Ovary (tissue), 10 donors: ENCODE measurements at places on chromosomes 12 and 14.

DNA sequence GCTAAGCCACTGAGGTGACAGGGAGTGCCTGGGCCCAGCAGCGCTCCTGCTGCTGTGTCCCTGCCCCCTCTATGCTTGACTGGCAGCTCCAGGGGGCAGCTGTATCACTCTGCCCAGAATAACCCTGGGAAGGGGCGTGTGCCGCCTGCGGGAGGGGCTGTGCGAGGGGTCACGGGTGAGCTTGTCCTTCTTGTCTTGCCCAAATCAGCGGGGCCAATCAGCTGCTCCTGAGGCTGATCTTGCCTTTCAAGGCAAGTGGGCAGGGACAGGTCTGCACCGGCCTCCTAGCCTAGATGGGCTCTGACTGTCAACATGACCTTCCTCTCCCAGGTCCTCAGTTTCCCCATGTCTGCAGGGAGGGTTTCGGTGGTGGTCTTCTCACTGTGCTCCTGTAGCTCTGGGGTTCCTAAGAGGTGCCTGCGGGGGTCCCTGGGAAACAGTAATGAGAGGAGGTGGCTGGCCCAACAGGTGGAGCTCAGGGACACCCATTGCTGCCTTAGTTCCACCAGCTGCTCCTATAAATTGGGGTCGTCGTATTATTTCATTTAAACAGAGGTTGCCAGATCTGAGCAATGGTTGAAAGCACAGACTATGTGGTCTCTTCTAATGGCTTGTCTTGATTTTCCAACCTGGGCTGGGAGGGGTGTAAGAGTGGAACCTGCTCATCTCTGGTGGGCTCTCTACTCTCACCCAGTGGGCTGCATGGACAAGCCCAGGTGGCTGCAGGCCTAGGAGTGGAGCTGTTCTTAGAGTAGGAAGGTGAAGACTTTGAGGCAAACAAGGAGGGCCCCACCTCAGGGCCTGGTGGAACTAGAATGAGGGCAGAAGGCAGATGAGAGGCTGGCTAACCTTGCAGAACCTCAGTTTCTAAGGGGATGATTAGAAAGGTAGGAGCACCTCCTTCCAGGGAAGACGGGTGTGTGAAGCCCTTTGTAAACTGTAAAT is 11.7 kb downstream of the RTL1 start:
- DNase-seq, result peak; percentile 14

DNA sequence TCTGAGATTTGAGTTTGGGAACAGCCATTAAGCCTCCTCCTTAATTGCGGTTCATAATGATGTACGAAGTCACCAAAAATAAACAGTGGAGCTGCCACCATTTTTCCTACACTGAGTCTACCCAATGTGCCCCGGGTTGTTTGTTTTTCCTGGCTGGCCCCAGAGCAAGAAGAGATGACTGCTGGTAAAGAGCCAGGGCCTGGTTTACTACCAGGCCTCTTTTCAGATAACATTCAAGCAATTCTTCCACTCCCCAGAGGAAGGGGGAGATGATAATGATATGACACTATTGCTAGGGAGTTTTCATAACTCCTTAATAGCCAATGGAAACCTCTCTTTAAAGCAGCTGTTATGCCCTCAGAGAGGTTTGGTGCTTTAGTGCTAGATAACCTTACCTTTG is 42.3 kb downstream of the BRAP start:
- DNase-seq, result no peak

GRCh38 chr14:80427101-80427500 is 215.8 kb upstream of the DIO2 start:
- DNase-seq, result no peak

DNA sequence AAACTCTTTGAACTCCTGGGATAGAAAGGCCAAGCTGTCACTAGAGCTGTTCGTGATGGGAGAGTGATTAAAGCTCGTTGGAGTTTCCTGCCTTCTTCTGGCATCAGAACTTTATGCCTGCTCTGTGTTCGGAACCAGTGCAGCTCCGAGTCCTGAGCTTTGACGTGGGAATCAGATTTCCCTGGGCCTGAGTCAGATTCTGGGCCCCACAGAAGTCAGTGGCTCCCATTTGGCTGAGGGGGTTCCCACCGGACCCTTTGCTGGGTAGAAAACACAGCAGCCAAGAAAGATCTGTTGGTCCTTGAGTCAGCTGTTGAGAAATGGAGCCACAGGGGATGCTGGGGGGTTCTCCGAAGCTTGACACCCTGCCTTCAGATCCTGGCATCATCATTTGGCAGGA is 238.0 kb downstream of the CHST11 start:
- DNase-seq, result no peak

GRCh38 chr12:95653771-95654546 is 102.7 kb upstream of the USP44 start:
- no peak for DNase-seq

DNA sequence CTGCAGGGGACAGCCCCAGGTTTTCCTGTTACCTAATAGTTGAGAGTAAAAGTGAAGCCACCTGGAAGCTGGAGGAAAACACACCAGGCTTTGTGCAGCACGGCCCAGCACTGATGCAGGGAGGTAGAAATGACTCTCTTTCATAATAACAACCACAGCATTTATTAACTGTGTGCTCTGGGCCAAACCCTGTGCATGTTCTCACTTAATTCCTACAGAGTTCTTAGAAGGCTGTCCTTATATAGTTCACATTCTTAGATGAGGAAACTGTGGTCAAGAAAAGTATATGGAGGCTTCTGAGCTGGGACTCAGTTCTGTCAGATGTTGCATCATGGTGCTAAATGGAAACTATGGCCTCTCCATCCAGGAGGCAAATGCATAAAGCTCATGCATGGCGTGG is 100.0 kb downstream of the PAPOLA start:
- DNase-seq, result no peak

GRCh38 chr14:105860615-105861580 is 334.5 kb downstream of the TMEM121 start:
- DNase-seq, result no peak

DNA sequence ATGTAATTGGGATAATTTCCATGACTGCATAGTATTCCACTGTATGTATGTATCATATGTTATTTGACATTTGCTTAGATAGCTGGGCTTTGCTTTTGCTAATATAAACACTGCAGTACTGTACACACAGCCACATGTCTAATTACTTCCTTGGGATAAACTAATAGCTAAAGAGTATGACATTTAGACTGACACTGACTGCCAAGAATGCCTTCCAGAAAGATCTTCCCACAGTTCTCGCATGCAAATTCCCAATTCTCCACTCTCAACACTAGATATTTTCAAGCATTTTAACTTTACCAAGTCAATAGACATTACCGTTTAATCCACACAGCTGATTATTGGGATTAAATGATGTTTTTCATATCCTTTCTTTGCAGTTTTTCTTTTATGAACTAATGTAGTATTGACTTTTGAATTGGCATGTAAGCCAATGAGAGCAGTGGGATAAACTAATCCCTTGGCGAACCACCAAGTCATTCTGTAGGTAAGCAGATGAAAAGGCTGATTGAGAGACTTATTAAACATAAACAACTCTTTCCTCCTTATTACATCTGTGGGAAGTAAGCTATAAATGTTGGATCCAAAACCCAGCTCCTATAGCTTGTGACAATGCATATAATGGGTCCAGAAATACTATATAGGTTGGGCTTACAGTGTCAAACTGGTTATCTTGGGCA is 55.5 kb downstream of the STON2 start:
- no peak for DNase-seq

DNA sequence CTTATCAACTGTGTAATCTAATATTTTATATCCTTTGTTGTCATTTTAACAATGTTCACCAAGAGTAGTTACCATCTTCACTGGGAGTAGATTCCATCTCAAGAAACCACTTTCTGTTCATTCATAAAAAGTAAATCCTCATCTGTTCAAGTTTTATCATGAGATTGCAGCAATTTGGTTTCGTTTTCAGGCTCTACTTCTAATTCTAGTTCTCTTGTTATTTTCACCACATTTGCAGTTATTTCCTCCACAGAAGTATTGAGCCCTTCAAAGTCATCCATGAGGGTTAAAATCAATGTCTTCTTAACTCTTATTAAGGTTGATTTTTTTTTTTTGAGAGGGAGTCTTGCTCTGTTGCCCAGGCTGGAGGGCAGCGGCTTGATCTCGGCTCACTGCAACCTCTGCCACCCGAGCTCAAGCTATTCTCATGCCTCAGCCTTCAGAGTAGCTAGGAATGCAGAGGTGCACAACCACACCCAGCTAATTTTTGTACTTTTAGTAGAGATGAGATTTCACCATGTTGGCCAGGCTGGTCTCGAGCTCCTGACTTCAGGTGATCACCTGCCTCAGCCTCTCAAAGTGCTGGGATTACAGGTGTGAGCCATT is 276.6 kb downstream of the ACSS3 start:
- no peak for DNase-seq

- no peak for DNase-seq
Measured at GRCh38 chr12:64385019-64385418, 5.5 kb downstream of the C12orf56 start.

DNA sequence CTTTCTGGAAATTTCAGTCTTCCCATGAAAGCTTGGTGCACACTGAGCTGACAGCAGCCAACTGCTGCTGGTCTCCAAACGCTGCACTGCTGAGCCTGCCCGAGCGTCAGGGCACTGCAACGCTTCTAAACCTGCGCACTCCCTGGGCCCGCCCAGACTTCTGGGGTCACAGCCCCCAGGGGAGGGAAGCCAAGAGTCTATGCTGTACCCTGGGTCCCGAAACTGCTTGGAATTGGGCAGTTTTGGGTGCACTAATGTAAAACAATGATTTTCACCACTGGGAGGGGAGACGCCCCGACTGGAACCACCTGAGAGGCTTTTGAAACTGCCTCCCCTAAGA is 32.0 kb downstream of the CCDC92 start:
- no peak for DNase-seq

DNA sequence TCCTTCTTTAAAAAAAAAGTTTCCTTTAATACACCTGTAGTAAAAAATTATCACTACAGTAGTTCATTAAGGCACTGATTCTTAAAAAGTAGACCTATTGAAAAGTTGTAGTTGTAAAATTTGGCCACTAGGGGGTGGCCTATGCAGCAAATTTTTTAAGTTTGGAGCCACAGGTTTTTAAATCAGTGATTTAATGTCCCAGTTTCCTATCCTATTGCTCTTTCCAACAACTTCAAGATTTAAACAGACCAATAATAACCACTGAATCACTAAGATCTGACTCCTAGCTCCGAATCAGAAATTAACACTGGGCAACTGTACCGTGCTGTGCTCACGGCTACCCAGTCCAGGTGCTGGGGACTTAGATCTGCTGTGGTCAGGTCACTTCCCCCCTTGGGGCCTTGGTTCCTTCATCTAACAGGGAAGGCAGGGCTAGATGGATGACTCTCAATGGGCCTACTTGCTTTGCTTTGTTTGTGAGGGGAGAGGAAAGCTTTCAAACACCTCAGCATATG is 279.3 kb downstream of the MED13L start:
- no peak for DNase-seq

DNA sequence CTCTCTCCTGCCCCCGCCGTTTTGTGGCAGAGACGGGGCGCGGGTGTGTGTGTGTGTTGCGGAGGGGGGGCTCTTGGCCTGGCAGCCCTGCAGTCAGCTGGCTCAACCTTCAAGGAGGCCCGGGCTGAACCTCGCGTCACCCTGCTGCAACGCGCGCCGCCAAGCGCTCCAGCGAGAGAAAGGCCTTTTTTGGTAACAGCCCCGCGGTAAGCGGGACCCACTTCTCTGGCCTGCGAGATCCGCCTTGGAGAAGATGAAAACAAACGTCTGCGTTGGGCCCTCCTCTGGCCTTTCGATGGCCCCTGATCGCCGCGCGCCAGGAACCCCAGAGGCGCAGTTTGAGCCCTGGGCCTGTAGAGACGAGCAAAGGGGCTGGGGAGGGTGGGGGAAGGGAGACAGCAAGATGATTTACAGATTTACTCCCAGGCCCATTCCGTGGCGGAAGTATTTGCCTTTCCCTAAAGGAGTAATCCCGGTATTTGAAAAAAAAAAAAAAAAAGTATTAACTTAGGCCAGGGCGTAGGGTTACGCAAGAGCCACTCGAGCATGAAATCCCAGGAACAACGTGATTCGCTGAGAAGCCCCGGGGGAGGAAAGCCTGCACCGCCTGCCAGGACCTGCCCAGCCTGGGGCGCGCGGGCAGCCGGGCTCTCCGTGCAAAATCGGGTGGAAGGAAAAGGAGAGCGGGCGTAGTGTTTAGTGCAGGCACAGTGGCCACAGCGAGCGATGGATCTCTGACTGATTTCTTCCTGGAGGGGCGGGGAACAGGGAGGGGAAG is 4.5 kb upstream of the IRF2BPL start:
- DNase-seq, result peak; percentile 92

- DNase-seq, result no peak
Measured at GRCh38 chr12:23770202-23770938, 179.1 kb downstream of the SOX5 start.

GRCh38 chr12:124694846-124695497 is 127.6 kb upstream of the NCOR2 start:
- no peak for DNase-seq

DNA sequence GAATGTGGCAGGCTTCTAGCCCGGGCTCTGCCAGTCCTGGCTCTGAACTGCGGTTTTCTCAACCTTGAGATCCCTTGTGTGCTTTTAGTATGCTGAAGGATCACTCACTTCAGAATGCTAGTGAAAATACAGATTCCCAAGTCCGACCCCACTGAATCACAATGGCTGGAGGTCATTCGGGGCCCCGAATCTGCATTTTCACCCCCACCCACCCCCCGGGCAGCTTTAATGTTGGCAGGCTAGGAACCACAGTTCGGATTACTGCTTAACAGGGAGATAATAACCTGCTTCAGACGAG is 573 bp upstream of the SUSD6 start:
- DNase-seq, result no peak

GRCh38 chr14:101075801-101076413 is 172.4 kb upstream of the RTL1 start:
- peak; percentile 28 for DNase-seq

DNA sequence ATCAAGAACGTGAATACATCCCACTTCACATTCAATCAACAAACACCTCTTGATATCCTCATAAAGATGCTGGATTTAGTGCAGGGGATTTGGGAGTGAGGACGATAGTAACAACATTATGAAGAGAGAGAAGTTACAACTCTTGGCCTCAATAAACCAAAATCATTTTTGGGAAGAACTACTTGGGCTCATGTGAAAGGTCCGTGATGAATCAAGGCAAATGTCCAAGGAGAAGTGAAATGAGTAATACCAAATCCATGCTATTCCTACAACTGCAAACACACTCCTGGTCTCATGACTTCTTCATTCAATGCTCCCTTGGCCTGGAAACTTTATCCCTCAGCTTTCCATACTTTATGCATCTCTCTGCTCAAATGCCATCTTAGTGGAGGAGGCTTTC is 162.0 kb upstream of the LMNTD1 start:
- DNase-seq, result no peak

- no peak for DNase-seq
Measured at GRCh38 chr14:77580477-77580876, 36.0 kb downstream of the SPTLC2 start.

DNA sequence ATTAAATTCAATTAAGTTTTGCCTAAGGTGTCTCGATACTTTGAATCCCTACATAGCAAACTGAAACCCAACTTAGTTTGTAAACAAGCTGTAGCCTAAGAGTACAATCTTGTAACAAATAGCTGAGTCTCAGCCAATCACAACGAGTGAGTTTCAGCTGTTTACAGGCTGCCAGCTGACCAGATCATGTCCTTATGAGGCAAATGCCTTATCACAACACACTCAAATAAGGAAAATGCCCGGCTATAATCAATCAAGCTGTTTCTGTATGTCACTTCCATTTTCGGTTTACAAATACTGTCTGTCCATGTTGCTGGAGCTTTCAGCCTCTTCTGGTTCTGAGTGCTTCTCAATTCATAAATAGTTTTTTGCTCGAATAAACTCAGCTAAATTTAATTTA is 943.8 kb downstream of the SLC16A7 start:
- DNase-seq, result no peak
